Activated CD8-positive, alpha-beta memory T cell treated with anti-CD3 and anti-CD28 coated beads, Interleukin-2, amount 10 ng/mL, durations not matched to agents 7 days and 5 days (primary cell): ENCODE measurements at places on chromosomes 2 and 18.

DNA sequence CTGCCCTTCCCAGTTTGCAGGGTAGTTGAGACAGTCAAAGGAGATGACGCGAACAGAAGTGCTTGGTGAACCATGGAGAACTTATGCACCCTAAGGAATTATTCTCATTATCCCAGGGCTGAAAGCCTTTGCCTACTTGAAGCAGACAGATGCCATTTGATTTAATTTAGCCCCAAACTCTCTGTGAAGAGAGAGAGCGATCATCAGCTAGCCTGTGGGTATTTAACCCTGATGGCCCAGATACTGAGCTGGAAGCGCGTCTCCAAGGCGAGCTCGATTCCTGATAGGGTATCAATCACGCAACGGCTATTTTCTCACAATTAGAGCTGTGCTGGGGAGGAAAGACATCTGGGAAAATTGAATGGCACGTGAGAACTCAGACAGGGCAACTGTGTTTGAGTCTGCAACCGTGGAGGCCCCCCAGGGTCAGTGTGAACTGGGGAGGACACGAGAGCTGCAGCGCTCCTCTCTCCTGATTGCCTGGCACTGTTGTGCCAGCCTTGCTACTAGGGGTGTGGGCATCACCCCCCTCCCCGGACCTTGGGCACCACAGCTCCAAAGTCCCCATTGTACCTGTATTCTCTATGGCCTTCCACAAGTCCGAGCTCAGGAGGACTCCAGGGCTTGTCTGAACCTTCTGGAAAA is 73.2 kb downstream of the CAPN13 start:
- no peak for DNase-seq
- H3K27ac ChIP-seq, result no peak overlapping the region
- H3K4me3 ChIP-seq, result no peak overlapping the region
- H3K27me3 ChIP-seq, result peaks cover 5% of the 10 kb centered on the region
- H3K36me3 ChIP-seq, result no peaks in the 10 kb centered on the region

DNA sequence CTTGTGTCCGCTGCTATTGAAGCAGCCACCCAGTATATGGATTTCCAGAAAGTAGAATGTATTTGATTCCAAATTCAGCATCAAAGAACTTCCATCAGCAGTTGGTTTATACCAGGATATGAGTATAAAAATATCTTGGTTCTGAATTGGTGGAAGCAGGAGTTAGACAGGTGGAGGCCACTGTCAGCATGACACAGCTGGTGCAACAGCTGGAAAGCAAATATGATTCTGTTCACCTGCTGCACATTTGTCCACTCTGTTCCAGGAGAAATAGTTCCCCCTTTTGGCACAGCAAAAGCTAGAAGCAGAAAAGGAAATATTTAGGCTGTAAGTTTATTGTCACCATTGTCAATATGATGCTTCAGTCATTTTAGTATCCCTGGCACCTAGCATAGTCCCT is 41.2 kb downstream of the KIAA2012 start:
- peaks cover 32% of the 10 kb centered on the region for H3K27me3 ChIP-seq
- no peak overlapping the region for H3K27ac ChIP-seq
- DNase-seq, result no peak
- H3K4me1 ChIP-seq, result peaks cover 5% of the 10 kb centered on the region

DNA sequence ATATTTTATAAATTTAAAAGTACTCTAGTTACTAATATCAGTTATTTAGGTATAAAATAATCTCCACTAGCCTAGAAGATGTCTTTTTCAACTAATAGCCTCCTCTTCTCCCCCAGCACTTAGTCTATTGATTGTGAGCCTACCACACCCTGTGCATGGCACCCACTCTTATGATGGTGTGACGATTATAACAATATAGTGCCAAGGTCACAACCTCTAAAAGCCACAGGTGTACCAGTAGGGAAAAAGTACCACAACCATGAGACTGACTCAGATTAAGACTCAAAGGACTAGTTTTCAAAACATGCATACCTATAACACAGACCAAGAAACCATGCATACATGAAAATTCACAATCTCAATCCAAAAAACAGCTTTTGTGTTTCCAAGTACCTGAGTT is 27.6 kb downstream of the THADA start:
- H3K4me1 ChIP-seq, result peaks cover 74% of the 10 kb centered on the region
- H3K36me3 ChIP-seq, result peaks cover 61% of the 10 kb centered on the region
- H3K4me3 ChIP-seq, result no peak overlapping the region
- DNase-seq, result no peak
- no peaks in the 10 kb centered on the region for H3K27me3 ChIP-seq

DNA sequence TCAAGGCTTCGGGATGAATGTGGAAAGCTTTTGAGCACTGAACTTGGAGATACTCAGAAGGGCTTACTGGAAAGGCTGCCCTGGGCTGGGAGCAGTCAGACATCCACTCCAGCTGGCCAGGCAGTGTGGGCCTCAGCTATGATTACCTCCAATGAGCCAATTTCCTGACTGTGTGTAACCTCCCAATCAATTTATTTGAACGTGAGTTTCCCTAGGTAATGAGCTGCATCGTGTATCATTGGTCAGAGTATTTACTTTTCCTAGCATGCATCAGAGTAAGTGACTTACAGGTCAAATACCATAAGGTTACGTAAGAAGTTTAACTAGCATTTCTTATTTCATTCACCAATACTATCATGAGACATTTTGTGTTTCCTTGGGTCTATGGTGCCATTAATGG is 11.0 kb upstream of the CTAGE1 start:
- H3K36me3 ChIP-seq, result no peaks in the 10 kb centered on the region
- no peaks in the 10 kb centered on the region for H3K4me1 ChIP-seq
- H3K27ac ChIP-seq, result no peak overlapping the region
- DNase-seq, result no peak

GRCh38 chr2:200667413-200667812 is 81.6 kb downstream of the AOX1 start:
- peaks cover 7% of the 10 kb centered on the region for H3K27me3 ChIP-seq
- no peak overlapping the region for H3K27ac ChIP-seq
- H3K4me3 ChIP-seq, result no peak overlapping the region
- H3K36me3 ChIP-seq, result no peaks in the 10 kb centered on the region

DNA sequence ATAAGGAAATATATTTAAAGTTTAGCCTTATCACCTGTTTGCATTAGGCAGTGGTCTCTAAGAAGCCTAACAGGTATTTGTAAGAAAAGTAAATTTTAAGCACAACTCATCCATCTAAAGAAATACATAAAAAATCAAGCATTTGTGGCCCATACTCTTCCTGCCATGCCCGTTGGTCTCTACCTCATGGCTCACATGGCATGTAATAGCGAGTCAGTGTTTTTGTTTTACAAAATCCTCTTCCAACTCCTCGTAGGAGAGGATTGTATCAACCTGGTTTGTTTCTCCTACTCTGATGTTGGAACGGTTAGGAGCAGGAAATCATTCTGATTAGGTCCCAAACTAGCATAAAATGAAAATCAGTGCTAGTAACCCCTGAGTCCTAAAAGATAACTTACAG is 91.8 kb downstream of the FMNL2 start:
- H3K4me1 ChIP-seq, result no peaks in the 10 kb centered on the region
- no peaks in the 10 kb centered on the region for H3K36me3 ChIP-seq
- no peak for DNase-seq
- no peak overlapping the region for H3K4me3 ChIP-seq

GRCh38 chr2:162369551-162369950 is 25.6 kb downstream of the GCA start:
- no peak overlapping the region for H3K27ac ChIP-seq
- H3K27me3 ChIP-seq, result no peaks in the 10 kb centered on the region
- no peak overlapping the region for H3K4me3 ChIP-seq
- no peaks in the 10 kb centered on the region for H3K4me1 ChIP-seq
- no peaks in the 10 kb centered on the region for H3K36me3 ChIP-seq

- H3K4me1 ChIP-seq, result no peaks in the 10 kb centered on the region
- no peak overlapping the region for H3K27ac ChIP-seq
- no peak for DNase-seq
- H3K27me3 ChIP-seq, result no peaks in the 10 kb centered on the region
Observed at GRCh38 chr18:27966881-27967280, 210.0 kb downstream of the CDH2 start.
